K562 (cell line): ENCODE measurements at places on chromosomes 4 and X.

DNA sequence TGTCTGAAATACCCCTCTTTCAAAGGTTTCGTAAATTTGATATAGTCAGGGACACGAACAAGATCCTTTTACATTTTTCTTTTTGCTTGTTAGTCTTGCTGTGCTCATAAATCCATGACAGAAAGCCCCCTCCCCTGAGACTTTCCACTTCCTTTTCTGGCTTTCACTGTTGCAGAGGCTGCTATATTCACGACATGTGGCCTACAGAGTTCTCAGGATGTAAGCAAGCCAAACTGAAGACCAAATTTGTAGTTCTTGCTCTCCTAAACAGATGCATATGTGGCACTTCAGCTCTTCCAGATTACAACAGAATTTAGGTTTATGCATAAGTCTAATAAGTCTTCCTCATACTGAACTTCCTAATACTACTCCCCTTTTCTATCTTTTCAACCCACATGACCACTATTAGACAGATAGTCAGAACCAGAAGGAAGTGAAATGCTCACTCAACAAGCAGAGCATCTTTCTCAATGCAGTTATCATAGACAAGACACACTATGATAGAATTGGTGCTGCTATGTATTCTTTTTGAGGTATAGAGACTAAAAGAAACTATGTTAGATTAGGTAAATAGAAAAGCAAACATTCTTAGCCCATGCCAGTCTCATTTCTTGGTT, 15.0 kb downstream of the BTK start:
- no peak for DNase-seq

GRCh38 chr4:143082701-143083100, 102.0 kb upstream of the USP38 start:
- DNase-seq: no peak

GRCh38 chr4:189053621-189054020, 887.1 kb upstream of the FRG1 start:
- no peak for DNase-seq

- no peak for DNase-seq
These were observed 31.2 kb downstream of the RNF175 start for GRCh38 chr4:153728660-153729059.

GRCh38 chr4:590313-590841, 14.3 kb upstream of the TMEM271 start:
- DNase-seq: no peak

DNA sequence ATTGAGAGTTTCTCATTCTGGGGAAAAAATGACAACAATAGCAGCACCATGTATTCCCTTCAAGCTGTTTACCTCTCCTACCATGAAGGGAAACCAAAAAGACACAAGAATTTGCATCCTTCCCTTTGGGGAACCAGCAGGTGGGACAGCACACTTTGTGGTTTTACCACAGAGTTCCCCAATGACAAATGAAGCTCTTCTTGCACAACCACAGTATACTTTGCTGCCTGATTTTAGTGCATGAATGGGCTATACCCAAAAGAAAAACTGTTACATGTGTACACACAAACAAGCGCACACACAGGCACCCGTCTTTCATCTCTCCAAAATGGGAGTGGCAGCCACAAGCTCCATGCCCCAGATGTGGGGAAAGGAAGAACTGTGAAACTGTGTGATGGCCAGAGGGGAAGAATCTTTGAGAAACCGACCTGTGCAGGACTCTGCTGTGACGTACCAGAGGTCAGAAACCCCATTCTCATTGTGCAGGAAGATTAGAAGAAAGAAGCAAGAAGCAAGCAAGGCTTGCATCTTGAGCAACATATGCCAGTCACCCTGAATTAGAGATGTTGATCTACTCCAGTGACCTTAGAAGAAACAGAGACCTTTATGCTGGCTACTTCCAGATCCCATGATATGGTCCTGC, 2.7 kb upstream of the MAML3 start:
- no peak for DNase-seq

GRCh38 chrX:108224218-108224617, 132.6 kb downstream of the ATG4A start:
- DNase-seq: no peak

DNA sequence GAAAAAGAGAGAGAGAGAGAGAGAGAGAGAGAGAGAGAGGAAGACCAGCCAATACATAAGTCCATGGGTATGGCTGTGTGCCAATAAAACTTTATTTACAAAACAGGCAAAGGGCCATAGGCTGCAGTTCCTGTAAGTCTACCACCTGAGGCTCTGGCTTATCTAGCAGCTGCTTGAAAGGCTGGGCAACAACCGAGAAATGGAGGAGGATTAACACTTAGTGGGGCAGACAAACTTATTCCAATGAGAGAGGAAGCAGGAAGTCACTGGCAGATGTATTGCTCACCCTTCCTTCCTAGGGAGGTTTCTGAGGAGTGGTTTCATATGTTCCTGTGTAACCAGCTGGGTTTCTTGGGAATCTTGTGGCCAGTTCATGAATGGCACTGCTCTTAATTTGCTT, 4.7 kb upstream of the GPR143 start:
- no peak for DNase-seq

DNA sequence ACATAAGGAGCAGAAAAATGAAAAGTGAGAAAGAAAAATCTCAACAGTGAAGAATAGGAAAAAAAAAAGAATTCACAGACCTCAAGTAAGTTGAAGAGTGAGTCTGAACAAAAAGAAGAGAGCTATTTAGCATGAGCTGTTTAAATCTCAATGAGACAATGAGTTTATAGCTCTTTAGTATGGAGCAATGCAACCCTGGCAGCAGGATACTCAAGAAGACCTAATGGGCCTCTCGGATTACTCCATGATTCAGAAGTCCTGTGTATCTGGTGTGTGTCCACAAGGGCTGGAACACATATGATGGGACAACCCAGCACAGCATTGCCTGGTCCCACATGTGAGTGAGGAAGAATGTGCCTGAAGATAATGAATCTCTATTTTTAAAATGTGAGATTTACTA, 563.1 kb upstream of the INTU start:
- no peak for DNase-seq

DNA sequence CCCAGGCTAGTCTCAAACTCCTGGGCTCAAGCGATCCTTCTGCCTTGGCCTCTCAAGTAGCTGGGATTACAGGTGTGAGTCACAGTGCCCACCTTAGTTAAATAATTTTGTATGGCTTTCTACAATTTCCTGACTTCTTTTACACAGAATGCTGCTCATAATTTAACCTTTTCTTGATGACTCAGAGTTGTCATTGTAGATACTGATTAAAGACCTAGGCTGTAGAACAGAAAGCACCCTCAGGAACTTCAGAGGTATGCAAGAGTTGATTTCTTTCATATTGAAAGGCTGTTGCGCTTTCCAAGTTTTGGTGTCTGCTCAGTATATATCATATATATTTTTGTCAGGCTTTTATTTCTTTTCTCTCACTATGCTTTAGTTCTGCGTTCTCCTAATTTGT, 21.1 kb upstream of the GPR34 start:
- no peak for DNase-seq

DNA sequence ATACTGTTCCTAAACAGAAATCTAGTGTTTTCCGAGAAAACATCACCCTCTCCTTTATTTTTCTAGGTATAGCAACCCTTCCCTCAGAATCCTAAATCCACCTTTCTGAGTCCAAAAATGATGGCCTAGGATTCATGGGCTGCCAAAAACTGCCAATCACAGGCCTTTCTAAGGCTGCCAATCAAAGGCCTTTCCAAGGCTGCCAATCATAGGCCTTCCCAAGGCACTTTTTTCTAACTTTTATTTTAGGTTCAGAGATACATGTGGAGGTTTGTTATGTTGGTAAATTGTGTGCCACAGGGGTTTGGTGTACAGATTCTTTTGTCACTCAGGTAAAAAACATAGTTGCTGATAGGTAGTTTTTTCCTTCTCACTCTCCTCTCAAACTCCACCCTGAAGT, 673.7 kb downstream of the FAT4 start:
- no peak for DNase-seq

- peak; percentile 31 for DNase-seq
These were observed 95.4 kb downstream of the GPR143 start for GRCh38 chrX:9670136-9670814.

GRCh38 chrX:48781705-48782104, 4.7 kb upstream of the GATA1 start:
- DNase-seq: no peak

- DNase-seq: no peak
These were observed 14.8 kb downstream of the HOPX start for GRCh38 chr4:56666279-56666678.

DNA sequence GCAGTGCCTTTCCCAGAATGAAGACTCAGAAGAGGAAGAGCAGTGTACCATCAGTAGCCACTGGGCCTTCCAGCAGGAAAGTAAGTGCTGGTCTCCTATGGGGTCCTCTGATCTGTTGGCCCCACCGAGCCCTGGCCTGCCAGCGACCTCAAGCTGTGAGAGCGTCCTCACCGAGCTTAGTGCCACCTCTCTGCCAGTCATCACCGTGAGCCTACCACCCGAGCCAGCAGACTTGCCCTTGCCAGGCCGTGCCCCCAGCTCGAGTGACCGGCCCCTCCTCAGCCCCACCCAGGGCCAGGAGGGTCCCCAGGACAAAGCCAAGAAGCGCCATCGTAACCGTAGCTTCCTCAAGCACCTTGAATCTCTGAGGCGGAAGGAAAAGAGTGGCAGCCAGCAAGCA, 69.7 kb downstream of the STARD8 start:
- no peak for DNase-seq

- peak; percentile 48 for DNase-seq
These were observed 219.0 kb downstream of the TLL1 start for GRCh38 chr4:166091912-166092510.

DNA sequence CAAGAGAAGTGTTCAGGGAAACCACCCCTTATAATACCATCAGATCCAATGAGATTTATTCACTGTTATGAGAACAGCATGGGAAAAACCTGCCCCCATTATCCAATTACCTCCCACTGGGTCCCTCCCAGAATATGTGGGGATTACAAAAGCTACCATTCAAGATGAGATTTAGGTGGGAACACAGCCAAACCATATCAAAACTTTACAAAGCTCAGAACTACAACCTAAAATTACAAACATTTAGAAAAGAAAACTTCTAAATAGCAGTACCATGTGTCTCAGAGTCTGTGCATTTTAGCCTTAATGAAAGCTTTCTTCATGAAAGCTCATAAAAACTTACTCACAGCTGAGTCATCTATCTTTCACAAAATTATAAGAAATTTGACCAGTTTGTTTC, 1442.8 kb upstream of the PCDH7 start:
- no peak for DNase-seq

GRCh38 chrX:132757066-132757623, 201.3 kb downstream of the HS6ST2 start:
- no peak for DNase-seq

GRCh38 chr4:54403700-54404453, 174.8 kb downstream of the PDGFRA start:
- peak; percentile 51 for DNase-seq

GRCh38 chrX:14964500-14964899, 91.3 kb downstream of the MOSPD2 start:
- no peak for DNase-seq

DNA sequence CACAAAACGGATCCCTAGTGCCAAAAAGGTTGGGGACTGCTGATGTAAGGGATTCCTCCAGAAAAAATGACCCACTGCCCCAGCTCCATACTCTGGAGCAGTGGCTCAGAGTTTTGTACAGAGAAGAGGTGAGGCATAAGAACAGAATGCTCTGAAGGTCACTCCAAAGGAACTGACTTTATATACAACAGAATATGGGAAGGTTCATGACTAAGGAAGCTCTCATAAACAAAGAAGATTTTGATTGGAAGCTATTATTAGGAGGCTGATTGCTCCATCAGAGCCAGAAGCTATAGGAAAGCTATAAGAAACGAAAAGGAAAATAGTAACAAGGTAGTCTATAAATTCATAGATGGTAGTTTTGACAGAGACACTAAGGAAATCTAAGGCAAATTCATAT, 203.1 kb downstream of the SLC7A11 start:
- DNase-seq: no peak

- DNase-seq: no peak
These were observed 19.9 kb upstream of the TXK start for GRCh38 chr4:48153791-48154550.

DNA sequence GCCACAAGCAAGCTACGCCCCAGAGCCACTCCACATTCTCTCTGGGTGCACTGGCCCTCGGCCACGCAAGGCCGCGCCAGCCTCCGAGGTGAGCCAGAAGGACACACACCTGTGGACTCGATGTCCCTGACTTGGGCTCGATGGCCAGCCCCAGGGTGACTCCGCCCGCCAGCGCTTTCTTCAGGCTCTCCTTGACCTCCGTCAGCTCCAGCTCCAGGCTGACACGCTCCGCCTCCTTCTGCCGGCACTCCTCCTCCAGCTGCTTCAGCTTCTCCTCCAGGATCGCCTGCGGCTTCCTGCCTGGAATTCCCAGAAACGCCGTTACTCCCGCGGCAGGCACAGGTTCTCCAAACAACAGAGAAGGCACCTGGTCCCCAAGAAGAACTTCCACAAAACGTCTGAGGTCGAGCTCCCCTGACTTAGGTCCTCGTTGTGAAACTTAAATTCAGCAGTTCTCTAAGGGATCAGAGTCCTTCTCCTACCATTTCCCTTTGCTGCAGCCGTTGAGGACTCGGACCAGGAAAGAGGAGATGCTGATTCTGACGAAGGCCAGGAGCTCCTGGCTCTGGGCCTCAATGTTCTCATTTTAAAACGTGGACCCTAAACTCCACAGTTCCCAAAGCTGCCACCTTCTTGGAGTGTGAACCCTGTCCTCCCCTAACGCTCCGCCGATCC, 166.8 kb downstream of the AFAP1 start:
- DNase-seq: no peak

GRCh38 chr4:17168571-17168970, 270.1 kb upstream of the LDB2 start:
- no peak for DNase-seq

DNA sequence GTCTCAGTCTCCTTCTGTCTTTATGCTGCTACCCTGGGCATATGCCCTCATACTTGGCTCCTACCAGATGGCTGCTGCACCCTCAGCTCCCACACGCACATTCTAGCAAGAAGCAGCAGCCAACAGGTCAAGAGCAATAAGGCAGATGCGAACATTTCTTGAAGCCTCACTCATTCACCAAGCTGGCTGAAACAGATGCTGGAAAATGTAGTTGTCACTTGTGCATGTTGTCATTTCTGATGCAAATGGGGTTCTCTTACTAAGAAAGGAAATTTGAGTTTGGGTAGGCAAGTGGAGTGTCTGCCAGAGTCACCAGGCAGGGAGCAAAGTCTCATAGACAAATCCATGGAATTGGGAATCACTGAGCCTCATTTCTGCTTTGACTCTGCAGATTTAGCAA, 57.4 kb upstream of the SORBS2 start:
- no peak for DNase-seq

GRCh38 chr4:181737744-181738143, 505.5 kb upstream of the TENM3 start:
- DNase-seq: no peak

GRCh38 chrX:71541210-71542022, 8.5 kb downstream of the OGT start:
- no peak for DNase-seq

DNA sequence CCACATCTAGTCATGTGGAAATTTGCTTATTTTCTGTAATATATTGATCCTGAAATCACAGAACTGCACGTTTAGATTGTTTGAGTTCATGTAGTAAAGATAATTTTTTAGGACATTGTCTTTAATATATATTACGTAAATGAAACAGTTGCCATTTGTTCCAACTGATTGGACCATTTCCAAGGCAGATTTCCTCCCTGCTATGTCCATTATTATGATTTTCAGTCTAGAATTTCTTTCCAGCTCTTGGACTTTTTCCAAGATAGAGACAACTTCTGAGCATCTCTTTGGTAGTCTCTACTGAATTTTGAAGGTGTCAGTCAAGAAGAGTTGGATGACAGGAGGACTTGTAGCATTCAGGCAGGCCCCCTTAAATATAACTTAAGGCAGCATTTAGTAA, 94.6 kb downstream of the STIM2 start:
- no peak for DNase-seq

GRCh38 chr4:3388471-3389232, 53.1 kb upstream of the HGFAC start:
- no peak for DNase-seq
